Left renal cortex interstitium (tissue), 4 donors: ENCODE measurements at places on chromosomes 6 and 20. TPM values are rescaled to one million over a fixed set of nuclear protein-coding genes. Genes with fewer than 3 reads are reported as not detected.
A peak's percentile ranks its signal among the peaks of the same experiment; 100 is the strongest.

Gene SSTR4
- 0.27 TPM for polyA plus RNA-seq

Gene SPATS1
- polyA plus RNA-seq = not detected

Gene CGA
- not detected for polyA plus RNA-seq

Gene XRN2
- 94.9 TPM for polyA plus RNA-seq

Gene DTD1
- 32.6 TPM for polyA plus RNA-seq

Gene MICB
- 1.8 TPM for polyA plus RNA-seq

Gene FAM217A
- 0.67 TPM for polyA plus RNA-seq

Gene WFDC10B
- not detected for polyA plus RNA-seq

Gene NKX2-2
- polyA plus RNA-seq = 0.06 TPM

Gene PXDC1
- polyA plus RNA-seq = 20.1 TPM

Gene LRFN2
- polyA plus RNA-seq = 1.3 TPM

Gene C6orf15
- not detected for polyA plus RNA-seq

Gene PACRG
- 13.7 TPM for polyA plus RNA-seq

Gene VAPB
- 51.5 TPM for polyA plus RNA-seq

DNA sequence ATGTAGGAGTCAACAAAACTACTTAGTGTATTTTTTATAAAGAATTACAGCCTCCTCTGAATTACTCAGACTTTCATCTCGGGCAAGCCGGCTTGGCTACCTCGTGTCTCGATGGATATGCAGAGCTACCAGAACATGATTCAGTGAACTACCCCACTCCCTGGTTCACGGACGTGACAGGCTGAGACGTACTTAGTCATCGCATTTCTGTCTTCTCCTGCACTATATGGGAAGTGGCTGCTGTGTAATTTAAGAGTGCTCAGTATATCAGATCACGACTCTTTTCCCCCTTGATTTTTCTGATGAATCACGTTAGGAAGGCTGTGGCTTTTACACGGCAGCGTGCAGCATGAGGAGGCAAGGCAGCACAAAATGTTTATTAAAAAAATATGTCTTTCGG lies 302.7 kb upstream of the ZFP64 start:
- no peak for DNase-seq

DNA sequence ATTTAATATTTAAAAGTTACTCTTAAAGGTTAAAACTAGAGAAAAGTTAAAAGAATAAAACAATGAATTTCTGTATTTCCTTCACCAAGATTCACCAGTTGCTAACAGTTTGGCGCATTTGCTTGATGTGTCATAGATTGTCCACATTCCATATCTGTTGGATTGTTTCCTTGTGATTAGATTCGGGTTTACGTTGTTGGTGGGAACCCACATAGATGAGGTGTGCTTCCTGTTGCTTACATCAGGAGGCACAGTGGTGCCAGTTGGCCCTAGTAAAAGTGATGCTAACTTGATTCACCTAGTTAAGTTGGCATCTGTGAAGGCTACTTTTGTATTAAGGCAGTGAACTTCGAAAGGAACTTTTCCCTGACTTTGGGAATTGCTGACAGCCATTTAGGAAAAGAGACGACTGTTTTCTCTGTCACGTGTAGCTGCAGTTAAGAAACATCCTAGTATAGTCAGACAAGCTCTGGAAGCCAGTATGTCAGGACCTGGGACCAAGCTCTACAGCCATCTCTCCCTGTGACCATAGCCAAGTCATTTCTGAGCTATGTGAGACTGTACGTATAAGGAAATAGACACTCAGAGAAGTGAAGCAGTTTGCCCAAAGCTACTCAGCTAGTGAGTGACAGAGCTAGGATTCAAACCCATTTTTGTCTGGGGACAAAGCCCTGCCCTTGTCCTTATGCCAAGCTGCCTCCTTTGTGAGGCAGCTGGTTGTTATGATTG lies 49.0 kb downstream of the PPARD start:
- no peak for DNase-seq

DNA sequence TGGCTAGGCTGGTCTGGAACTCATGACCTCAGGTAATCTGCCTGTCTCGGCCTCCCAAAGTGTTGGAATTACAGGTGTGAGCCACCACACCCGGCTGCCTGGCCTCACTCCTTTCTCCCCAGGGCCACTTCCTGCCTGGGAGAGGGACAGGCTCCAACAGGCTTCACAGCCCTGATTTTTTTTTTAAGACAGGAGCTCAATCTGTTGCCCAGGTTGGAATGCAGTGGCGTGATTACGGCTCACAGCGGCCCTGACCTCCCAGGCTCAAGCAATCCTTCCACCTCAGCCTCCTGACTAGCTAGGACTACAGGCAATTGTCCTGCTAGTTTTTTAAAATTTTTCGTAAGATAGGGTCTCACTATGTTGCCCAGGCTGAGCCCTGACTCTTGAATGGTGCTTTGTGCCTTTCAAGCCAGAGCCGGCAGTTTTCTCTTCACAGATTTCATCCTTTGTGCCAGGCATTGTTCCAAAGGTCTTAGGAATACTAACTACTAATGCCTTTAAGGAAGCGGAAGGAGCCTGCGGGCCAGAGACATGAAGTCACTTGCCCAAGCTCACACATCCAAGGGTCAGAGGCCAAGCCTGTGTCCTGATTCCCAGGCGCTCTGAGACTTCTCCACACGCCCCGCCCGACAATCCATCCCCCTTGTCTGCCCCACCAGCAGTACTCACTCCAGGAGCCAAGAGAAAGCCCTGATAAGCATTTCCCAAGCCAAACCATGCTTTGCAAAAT lies 19.2 kb downstream of the CAPN11 start:
- DNase-seq = no peak

GRCh38 chr6:105714846-105715245 lies 312.0 kb upstream of the PREP start:
- no peak for DNase-seq

- no peak for DNase-seq
Measured at GRCh38 chr20:61570646-61571195, 318.7 kb downstream of the CDH4 start.

GRCh38 chr6:127462376-127462775 lies 3.2 kb upstream of the KIAA0408 start:
- no peak for DNase-seq

GRCh38 chr20:41375846-41376245 lies 9.2 kb upstream of the EMILIN3 start:
- DNase-seq = no peak

DNA sequence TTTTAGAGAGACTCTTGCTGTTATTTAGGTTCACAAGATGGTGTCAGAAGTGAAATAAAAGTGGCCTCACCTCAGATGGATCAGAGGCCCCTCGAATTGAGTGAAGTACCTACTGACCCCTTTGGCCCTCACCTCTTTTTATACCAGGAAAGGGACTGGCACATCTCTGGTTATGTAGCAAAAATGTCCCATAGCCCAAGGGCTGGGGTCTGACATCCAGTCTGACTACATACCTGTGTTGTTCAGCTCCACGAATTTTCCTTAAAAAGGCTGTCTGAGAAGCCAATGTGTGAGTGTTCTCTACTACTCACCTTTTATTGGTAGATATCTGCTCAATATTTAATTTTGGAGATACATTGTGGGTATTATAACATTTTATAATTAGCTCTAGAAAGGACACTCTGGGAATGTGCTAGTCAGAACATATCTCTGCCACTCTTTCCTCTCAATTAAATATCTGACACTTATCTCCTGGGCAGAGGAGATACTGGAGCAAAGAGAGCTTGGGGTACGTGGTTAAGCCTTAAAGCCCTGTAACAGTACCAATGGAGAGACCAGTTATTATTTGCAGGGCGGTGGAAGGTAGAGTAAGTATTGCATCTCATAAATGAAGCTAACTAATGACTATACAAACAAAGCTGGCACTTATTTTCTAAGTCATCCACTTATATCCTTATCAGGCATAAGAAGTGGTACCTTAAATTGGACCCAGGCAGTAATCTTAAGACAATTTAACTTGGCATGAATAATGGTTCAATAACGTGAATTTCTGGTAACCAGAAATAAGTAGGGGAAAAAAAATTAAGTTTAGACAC lies 20.0 kb upstream of the IL22RA2 start:
- DNase-seq = no peak

DNA sequence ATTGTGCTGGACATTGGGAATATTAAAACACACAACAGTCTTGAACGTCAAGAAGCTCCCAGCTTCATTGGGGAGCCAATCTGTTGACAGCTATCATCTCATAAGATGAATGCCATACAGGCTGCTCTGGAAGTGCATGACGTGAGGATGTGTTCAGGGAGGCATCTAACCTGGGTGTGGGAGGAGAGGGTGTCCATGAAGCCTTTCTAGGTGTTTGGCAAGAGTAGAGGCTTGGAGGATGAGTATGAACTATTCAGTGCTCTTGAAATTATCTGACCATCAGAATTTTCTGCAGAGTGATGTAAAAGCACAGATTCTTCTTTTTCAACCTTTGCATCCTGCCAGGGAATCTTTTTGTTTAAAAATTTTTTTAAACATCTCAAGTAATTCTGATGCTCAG lies 11.6 kb downstream of the AKAP7 start:
- no peak for DNase-seq

- no peak for DNase-seq
Measured at GRCh38 chr6:135066397-135066796, 11.8 kb upstream of the HBS1L start.

DNA sequence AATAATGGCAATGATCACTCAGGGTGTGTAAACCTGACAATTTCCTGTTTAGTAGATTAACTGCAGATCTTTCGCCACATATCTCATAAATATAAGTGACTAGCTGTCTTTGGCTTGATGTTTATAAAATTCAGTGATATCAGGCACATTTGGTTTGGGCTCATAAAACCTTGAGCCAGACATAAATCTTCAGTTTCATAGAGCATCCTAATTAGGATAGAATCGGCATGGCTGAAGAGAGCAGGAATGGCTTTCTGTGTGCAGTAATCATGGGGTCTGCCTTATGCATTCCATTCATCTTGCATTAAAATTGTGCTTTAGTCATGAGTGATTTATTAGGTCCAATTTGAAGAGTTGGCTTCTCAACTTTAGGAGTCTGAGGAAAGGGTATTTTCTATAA lies 27.2 kb downstream of the AIG1 start:
- DNase-seq = no peak

- DNase-seq = no peak
Measured at GRCh38 chr6:6314596-6314995, 5.9 kb downstream of the F13A1 start.

- DNase-seq = no peak
Measured at GRCh38 chr20:39453890-39454289, 491.7 kb downstream of the DHX35 start.

DNA sequence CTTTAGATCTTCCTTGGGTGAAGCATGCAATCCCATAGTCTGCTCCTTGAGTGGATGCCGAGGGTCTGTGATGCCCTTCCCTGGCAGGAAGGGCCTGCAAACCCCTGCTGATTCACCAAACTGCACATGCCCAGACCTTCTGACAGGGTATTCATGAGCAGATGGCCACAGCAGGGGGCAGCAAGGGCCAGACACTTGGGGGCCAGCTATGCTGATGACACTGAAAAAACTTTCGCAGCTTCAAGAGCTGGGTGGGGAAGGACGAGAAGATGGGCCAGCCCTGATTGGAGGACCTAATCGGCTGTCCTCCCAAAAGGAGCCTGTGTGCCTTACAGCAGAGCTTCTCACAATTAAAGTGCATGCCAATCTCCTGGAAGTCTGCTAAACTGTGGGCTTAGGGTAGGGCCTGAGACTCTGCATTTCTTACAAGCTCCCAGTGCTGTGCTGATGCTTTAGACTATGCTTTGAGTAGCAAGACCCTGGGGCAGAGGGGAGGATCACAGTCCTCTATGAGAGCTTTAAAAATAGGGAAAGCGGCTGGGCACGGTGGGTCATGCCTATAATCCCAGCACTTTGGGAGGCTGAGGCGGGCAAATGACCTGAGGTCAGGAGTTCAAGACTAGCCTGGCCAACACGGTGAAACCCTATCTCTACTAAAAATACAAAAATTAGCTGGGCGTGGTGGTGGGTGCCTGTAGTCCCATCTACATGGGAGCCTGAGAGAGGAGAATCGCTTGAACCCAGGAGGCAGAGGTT lies 15.2 kb upstream of the GDAP1L1 start:
- DNase-seq = no peak

DNA sequence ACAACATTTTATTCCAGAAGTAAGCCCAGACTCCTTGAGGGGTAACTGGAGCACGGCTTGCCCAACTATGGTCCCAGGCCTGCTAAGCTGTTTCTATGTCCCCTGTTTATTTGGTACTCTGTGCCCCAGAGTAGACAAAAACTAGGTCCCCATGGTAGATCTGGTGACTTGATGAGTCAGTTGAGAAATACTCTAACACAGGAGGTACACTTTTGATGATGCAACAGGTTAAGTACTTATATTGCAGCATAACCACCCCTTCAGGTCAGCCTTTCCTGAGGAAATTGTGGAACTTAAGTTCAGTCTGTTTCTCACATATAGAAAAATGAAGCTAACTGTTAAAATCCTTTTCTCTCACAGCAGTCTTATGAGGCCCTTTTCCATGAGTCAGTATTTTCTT lies 19.6 kb downstream of the TTPAL start:
- no peak for DNase-seq

- DNase-seq = no peak
Measured at GRCh38 chr20:57433657-57434389, 42.6 kb downstream of the RBM38 start.

DNA sequence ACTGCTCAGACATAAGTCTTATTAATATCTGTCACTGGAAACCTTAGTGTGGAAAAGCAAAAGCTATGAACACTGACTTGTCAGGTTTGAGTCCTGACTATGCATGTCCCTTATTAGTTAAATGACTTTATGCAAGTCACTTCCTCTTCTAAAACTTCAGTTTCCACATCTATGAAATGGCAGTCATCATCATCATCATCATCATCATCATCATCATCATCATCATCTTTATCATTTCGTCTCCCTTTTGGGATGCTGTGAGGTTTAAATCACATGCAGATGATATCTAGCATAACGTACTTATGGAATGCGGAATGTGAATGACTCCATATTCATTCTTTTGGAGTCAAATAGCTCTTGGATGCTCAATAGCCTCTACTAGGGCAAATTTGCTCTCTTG lies 24.5 kb downstream of the HDGFL1 start:
- DNase-seq = no peak

GRCh38 chr6:138231381-138231886 lies 13.1 kb upstream of the PBOV1 start:
- DNase-seq = no peak

GRCh38 chr6:153301602-153302001 lies 170.5 kb upstream of the RGS17 start:
- DNase-seq = no peak

- no peak for DNase-seq
Measured at GRCh38 chr6:10720265-10720959, 2.5 kb upstream of the TMEM14C start.

- peak; percentile 31 for DNase-seq
Measured at GRCh38 chr20:34703424-34704176, 544 bp upstream of the TP53INP2 start.

DNA sequence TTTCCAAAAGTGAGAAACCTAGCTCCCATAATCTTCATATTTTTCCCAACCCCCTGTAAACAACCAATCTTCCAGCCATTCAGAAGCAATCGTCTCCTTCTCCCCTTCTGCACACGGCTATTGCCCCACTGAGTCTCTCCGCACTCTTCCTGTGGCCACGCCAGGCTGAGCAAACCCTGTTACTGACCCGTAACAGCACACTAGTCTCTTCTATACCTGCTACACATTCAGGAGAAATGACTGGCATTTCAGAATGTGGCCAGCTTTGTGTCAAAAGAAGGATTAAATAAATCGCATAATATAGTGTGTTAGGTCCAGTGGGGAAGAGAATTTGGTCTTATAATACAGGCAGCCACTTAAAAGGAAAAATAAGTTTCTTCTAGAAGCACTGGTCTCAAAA lies 41.4 kb downstream of the ECT2L start:
- DNase-seq = no peak

- no peak for DNase-seq
Measured at GRCh38 chr6:142378138-142378875, 76.5 kb downstream of the ADGRG6 start.

GRCh38 chr6:117927866-117928265 lies 20.8 kb downstream of the SLC35F1 start:
- no peak for DNase-seq

- DNase-seq = no peak
Measured at GRCh38 chr20:58971429-58971828, 9.6 kb upstream of the NELFCD start.
